ENCODE measurements at places on chromosomes 2 and 18. TPM values are rescaled to one million over a fixed set of nuclear protein-coding genes. Genes with fewer than 3 reads are reported as not detected.

Gene TMEM127
- 23.3 TPM for total RNA-seq

Gene TNFAIP6
- total RNA-seq: 7.2 TPM

Gene TIGD1
- 9.6 TPM for total RNA-seq

Gene ACADL
- total RNA-seq: 3.7 TPM
